GM12865 (cell line): ENCODE measurements at places on chromosomes 3 and 15.

DNA sequence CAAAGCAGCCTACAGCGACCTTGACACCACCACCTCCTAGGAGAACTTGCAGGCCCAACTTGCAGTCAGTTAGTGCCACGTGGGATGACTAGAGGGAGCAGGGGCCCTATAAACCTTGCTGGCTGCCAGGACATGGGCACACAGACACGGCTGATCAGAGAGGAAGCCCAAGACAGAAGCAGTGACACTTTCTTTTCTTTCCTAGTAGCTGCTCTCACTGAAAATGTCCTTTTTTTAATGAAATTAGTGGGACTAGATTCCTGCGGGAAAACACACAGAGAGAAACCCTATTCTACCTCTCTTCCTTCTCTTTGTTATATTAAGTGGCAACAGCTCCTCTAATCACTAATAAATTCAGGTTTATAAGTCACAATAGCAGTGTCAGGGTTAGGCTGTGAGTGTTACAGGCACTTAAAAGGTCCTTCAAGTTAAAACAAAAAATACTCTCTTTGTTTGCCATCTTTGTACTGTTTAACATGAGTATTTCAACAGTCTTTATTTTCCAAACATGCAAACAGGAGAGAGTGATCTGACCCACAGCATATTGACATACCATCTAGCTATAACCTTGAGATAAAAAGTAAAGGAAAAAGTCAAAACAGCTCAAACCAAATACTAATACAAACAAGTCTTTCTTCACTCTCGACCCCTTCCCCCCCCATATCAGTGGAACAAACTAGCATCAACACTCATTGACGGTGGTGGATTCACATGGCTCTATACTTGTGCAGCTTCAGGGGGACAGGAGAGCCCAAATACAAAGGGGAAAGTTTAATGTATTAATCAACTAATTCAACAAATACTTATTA lies 2.1 kb upstream of the TMEM212 start:
- DNase-seq = no peak

DNA sequence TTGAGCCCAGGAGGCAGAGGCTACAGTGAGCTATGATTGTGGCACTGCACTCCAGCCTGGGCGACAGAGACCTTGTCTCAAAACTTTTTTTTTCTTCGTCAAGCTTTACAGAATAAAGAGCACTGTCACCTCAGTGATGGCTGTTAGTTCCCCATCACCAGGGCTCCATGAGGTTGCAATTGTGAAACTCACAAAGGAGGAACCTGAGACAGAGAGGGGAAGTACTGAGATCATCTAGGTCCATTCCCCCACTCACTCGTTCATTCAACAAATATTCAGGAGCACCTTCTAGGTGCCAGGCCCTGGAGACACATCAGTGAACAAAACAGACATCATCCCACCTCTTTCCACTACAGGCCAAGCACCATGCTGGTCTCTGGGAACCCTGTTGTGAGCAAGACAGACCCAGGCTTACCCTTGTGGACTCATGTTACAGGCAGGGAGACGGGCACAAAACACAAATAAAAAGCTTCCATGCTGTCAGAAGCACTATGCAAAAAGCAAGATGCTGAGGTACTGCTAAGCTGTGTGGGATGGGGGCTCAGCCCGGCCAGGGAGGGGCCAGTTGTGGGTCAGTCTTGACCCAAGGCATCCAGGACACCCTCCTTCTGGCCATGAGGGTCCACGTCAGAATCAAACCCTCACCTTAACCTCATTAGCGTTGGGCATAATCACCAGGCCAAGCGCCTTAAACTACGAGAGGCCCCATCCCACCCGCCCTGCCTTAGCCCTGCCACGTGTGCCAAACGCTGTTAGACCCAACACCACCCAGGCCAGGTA lies 2.1 kb upstream of the RHO start:
- peak; percentile 60 for DNase-seq

DNA sequence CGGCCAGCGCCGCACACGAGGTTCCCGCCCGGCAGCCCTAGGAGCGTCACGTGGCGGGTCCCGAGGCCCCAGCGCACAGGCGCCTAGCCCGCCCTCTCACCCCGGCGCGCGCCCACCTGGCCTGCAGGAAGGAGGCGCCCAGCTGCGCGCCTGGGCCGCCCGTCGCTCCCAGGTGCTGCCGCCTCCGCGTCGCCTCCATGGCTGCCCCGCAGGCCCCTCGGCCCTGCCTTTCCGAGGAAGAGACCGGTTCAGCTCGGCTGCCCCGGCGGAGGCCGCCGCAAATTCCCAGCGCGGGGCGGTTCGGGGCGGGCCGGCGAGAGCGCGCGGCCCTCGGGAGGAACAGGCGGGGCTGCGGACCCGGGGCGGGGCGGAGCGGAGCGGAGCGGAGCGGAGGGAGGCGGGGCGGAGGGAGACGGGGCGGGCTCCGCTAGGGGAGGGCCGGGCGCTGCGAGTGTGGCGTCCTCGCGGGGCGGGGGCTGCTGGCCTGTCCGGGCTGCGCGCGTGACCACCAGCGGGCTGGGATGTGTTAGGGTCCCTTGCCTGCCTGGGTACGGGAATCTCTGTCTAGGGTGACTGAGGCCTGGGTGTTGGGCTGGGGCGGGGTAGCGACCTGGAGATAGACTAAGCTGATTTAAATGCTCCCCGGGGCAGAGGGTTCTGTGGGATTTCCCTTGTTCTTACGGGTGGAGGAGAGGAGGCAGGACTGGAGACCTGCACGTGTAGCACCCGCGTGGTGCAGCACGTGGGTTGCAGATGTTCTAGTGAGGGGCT lies at the start of gene CLN6:
Gene CLN6 (minus strand): TSS at position 343 of the 771 bp plus-strand sequence. CDS start 144 bp downstream, at position 199.
- peak; percentile 91 for DNase-seq

DNA sequence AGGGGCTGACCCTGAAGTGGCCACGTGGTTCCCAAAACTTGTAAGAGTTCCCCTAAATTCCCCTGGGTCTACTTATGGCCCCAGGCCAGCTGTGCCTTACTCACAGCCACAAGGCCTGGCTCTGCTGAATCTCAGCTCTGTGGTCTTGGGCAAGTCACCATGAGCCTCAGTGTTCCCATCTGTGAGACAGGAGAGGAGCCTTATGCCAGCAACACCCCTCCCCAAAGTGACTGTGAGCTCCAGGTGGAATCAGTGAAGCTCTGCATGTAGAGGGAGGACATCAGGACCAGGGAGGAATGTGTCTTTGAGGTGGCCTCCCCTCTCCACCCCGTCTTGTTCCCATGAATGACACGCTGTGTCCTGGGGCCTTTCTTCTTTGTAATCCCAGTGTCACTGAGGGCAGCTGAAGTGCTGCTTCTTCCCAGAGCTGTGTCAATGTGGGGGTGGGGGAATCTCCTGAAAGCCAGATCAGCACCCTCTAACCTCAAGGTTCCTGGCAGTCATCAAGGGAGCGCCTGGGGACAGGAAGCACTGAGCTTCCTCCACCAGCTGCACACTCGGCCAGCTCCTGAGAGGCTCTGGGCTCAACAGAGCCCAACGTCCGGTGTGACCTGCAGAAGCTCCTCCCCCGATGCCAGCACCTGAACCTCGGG lies 258.9 kb downstream of the UACA start:
- DNase-seq = peak; percentile 91

DNA sequence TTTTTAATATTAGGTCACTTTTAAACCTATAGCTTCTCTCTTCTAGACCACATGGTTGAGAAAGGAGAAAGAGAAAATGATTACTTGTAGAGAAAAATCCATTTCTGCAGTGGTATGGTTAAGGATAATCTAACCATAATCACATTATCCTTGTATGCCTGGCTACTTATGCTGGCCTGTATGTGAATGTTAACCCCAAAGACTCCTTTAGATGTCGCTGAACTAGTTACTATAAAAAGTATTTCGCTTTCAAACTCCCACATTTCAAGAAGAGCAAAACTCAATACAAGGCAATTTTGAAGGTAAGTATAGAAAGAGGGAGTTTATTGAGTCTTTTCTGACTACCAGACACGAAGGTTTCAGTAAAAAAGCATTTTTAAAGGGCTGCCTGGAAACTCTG lies 2.2 kb downstream of the KCTD6 start:
- DNase-seq = no peak

DNA sequence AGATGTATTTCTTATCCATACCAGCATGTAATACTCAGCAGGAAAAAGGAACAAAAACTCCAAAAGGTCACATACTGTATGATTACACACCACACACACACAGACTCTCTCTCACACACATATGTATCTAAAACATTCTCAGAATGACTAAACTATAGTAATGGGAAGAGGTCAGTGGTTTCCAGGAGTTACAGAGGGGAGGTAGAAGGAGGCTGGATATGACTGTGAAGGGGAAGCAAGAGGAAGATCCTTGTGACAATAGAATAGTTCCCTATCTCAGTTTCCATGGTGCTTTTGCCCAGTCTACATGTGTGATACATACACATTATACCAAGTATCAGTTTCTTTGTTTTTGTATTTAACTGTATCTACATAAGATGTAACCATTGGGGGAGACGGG lies 190.1 kb downstream of the IL5RA start:
- DNase-seq = peak; percentile 68

DNA sequence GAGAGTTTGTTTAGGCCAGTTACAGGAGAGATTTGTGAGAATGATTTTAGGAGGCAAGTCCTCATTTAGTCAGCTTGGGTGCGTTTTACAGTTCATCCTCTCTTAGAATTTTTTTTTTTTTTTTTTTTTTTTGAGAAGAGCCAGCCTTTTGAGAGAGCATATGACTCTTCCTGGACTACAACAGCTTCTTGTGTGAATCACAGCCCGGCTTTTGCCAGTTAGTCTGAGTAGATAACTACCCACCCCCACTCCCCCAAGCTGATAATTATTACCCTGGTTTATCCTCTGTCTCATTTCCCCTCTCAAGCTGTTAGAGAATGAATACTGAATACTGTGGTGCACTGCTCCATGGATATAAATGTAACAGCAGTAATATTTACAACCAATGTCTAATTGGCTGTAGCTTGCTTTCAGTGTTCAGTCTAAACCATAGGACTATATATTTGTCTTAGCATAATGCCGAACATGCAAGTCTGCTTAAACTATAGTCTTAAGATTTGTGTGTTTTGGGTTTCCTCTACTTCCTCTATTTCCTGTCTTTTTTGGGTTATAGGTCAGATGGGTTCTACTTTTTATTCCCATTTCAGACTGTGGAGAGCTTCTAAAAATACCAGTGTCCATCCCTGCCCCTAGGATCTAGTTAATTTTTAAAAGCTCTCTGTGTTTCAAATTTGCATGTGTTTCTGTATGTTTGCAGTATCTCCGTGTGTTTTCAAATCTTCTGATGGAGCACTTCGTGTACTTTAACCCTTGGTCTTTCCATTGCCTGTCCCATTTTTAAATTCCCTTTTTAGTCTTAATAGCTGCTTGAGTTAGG lies 8.0 kb downstream of the CHD2 start:
- no peak for DNase-seq

DNA sequence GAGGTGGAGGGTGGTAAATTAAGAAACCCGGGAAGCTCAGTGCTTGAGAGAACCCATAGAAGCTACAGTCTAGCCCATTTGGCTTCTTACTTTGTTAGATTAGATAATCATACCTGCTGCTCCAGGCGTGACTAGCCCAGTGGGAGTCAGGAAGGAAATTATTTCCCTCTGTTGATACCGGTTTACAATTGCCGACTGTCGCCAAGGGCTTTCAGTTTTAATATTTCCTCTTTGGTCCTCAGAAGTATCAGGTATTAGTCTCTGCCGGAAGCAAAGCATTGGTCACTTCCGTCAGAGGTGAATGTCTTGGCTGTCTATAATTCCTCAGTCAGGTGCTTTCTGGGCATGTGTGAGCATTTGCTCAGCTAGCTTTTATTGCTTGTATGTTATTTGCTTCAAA lies 75.2 kb downstream of the LPP start:
- no peak for DNase-seq

DNA sequence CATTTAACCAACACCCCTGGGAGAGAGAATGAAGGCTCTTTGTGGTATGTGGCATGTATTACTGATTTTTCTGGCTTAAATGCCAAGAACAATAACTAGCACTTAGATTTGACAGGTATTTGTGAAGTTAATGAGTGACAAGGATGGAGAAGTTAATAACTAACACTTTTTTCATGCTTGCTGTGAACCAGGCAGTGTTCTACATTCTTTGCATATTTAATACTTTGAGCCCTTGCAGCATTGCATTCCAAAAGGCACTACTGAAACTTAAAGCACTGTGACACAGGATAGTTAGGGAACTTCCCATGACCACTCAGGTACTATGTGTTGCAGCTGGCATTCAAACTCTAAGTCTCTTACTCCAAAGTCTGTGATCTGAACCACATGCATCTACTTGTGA lies 650.6 kb downstream of the ZPLD1 start:
- peak; percentile 2 for DNase-seq

DNA sequence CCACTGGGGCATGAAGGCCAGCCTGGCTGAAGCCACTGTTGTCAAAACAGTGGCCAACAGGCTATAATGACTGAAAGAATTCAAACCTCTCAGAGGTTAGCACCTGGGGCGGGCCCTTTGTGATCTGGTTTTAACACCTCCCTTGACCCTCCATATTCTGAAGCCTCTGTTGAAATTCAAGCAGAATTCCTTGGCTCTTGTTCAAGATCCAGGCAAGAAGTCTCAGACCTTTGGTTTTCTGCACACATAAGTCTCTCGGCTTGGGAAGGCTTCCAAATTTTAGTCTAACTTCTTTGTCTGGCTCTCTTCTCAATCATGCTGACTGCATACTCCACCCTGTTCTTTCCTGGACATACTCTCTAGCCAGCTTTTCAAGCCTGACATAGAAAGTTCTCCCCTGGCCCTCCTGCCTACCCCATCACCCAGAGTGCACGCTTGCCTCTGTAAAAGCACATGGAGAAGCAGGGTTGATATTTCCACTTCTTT lies 144.5 kb downstream of the PDZRN3 start:
- no peak for DNase-seq

GRCh38 chr15:25339431-25339830 lies 99.4 kb downstream of the UBE3A start:
- DNase-seq = no peak

DNA sequence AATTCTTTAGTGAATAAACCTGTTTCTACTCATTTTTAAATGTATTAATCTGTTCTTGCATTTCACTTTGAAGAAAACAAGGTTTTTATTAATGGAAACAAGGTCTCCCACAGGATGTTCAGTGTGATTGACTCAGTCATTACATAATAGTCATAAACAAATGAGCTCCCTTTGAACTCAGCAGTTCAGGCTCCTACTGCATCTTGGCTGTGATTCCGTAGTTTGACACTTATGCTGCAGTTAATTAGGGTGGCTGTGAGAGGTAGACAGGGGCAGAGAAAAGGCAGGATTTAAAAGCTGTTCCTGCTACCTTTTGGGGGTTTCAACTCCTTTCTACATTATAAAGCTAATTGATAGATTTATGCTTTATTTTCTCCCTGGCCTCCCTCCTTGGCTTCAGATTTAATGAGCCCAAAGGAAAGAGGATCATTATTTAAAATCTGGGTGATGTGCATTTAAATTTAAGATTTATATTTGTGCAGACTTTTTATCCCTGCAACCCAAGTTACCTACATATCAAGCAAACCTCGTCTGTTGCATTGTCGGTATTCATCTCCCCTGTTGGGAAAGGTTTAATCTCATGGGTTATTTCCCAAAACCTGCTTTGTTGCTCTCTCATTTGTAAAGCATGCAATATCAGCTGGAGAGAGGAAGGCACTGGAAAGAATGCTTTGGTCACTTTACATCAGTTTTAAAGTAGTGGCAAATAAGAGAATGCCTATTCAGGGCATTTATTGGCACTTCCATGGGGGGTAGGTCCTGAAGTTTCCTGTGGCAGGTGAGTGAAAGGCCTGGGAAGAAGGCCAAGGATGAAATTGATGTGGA lies 345.0 kb upstream of the NR2E3 start:
- no peak for DNase-seq
